ENCODE measurements at places on chromosomes 12 and 14. TPM values are rescaled to one million over a fixed set of nuclear protein-coding genes. Genes with fewer than 3 reads are reported as not detected.

The KCNJ8 gene
- not detected for polyA plus RNA-seq

The KRT83 gene
- not detected for polyA plus RNA-seq

The KRT1 gene
- not detected for polyA plus RNA-seq

The POP5 gene
- polyA plus RNA-seq: 45.6 TPM

The SRRM4 gene
- not detected for polyA plus RNA-seq

The PLBD1 gene
- not detected for polyA plus RNA-seq

GRCh38 chr12:23361971-23362370 is 587.5 kb downstream of the SOX5 start:
- no peak for DNase-seq

DNA sequence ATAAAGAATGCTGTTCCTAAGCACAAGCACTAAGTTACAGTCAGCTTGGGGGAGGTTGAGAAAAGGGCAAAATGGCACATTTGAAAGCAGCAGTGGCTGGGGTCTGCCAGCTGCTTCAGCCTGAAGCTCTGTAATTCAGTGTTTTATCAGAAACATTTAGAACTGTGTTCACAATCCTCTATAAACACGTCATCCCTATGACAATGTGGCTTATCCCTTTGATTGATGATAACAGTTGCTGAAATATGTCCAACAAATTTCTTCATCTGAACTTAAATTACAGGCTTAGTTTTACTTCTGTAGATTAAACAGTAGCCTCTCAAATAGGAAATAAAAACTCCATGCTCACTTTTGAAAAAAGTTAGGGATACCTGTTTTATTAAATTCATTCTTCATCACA is 108.8 kb downstream of the VEZT start:
- DNase-seq: peak; percentile 28

DNA sequence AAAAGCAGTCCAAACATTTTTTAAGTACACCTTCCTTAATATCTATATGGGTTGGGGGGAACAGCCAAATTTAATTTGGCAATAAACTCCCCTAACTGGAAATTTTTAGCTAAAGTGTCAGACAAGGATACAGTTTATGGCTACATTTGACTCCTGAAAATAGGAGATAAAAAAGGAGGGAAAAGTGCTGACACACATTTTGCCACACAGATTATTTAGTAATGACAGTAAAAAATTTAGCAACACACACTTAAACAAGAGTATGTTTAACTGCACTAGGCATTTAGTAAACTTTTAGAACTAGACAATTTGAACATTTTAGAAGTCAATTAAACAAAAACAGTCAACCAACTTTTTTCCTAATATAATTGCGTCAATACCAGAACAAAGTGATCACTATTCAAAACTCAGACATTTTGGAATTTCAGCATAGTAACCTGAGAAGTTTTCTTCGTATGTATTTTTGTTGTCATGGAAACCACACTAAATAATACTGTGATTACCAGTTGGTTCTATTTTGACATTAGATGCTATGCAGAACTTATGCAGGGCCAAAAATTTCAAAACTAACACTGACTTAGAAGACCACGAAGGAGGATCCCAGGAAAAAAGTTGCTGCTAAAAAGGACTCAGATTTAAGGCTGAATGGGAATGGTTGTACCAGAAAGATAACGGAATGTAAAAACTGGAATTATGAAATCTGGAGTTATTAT is 13.4 kb downstream of the GMFB start:
- DNase-seq: no peak

DNA sequence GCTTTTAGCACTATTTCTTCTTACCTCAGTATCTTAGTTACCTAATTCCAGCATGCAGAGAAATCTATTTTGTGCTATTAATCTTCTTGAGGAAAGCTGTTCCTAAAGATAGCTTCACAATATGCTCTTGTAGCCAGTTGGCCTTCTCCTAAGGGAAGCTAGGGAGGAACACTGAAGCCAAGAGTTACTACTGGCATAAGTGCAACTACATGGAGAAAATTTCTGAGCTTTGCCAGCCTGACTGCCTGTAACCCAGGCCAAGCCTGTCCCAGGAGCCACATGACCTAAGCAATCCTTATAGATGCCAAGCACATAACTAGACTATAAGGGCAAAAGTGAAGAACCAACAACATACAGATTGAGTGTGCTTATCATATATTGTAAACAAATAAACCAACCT is 890.2 kb downstream of the FLRT2 start:
- no peak for DNase-seq

- no peak for DNase-seq
Measured at GRCh38 chr12:91432089-91432488, 249.5 kb upstream of the DCN start.

DNA sequence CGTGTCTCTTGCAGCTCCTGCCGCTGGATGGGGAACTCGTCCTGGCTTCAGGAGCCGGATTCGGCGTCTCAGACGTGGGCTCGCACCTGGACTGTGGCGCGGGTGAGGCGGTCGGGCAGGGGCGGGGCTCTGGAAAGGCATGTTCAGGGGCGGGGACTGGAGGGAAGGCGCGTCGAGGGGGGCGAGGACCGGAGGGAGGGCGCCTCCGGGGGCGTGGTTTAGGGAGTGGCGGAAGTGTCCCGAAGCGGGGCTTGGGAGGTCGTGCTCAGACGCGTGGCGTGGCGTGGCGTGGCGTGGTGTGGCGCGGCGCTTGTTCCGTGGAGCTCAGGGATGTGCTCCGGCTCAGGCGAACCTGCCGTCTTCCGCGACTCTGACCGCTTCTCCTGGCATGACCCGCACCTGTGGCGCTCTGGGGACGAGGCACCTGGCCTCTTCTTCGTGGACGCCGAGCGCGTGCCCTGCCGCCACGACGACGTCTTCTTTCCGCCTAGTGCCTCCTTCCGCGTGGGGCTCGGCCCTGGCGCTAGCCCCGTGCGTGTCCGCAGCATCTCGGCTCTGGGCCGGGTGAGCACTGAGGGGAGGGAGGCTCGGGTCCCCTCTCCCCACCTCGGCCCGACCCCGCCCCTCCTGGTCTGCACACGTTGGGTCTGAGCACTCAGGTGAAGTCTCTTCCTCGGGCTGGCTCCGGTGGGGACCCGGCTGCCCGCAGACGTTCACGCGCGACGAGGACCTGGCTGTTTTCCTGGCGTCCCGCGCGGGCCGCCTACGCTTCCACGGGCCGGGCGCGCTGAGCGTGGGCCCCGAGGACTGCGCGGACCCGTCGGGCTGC is 6.2 kb downstream of the AMN start:
- DNase-seq: no peak

- no peak for DNase-seq
Measured at GRCh38 chr14:61469781-61470180, 148.4 kb downstream of the PRKCH start.

DNA sequence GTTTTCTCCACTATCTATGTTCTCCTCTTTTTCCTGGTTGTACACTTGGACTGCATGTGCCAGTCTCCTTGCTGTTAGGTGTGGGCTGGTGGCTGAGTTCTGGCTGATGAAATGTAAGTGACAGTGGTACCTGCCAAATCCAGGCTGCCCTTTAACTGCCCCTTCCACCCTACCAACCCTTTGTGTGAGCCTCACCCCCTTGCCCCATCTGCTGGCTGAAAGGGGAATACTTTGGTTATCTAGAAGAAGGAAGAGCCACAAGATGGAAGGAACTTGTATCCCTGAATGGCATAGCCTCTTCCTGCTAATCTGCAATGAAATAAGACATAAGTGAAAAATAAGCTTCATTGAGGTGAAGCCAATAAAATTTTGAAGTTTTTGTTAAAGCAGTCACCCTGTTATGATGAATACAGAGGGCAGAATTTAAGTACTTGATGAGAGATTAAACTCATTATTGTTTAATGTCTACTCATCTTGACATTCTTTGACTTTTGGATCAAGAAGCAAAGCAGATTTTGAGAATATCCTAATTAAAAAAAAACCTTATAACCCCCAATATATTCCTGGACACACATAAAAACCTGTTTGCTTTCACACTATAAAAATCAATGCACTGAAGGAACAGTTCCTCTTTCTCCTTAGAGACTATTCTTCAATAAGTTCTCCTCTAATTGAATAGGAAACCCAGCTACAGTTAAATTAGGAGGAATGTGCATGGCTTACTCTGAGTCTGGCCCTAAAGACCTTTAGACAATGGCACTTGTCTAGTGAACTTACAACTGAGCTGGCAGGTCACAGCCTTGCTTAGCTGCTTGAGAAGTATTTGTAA is 262.6 kb upstream of the BTG1 start:
- DNase-seq: peak; percentile 4

DNA sequence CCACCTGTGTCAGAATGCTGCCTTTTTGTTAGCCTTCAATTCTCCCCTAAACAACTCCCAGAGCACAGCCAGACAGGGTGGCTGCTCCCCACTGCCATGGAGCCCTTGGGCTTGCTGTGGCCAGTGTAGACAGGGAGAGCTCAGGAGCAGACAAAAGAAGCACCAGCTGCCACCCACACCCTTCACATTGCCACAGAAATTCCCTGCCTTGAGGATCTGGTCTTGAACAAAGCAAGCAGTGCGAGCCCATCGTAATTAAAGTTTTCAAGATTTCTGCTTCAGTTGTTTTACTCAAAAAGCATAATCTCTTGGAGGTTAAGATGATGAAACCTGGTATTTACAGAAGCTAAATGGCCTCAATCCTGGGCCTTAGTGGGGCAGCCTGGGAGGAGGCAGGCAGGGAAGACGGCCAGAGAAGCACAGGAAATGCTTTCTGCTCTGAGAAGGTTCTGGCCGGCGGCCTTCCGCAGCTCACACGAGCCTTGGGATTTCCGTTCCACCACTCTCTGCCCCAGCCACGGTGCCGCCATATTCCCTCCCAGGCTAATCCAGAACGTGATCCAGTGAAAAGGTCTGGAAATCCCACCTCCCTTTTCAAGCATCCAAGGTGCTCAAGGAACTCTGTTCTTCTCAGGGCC is 535.2 kb downstream of the BCL11B start:
- no peak for DNase-seq

DNA sequence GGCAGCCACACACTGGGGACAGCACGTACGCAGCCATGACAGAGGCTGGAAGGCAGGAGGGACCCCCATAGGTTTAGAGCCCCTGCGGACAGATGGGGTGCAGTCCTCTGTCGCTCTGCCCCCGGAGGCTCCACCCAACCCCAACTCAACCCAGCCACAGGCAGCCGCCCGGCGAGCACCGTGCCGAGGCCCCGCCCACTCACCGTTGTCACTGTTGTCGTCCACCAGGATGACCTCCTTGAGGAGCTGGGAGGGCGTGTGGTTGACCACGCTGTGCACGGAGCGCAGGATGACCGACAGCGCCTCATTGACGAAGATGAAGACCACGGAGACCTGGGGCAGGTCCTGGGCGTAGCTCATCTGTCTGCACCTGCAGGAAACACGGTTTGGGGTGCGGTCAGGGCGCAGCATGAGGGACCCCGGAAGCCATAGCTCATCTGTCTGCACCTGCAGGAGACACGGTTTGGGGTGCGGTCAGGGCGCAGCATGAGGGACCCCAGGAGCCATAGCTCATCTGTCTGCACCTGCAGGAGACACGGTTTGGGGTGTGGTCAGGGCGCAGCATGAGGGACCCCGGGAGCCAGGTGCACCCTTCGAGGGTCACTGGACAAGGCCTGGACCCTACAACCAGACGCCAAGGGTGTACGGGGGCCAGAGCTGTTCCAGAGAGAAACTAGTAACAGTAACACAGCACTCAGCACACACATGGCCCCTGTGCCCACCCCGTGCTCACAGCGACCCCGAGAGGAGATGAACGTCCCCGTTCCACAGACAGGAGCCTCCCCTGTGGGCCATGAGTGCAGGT is 66.9 kb downstream of the GALNT9 start:
- no peak for DNase-seq

GRCh38 chr12:122190842-122191668 is 8.1 kb downstream of the LRRC43 start:
- peak; percentile 60 for DNase-seq

- no peak for DNase-seq
Measured at GRCh38 chr12:95037906-95038305, 34.4 kb upstream of the NDUFA12 start.

- no peak for DNase-seq
Measured at GRCh38 chr14:54174457-54174856, 217.8 kb upstream of the BMP4 start.

- DNase-seq: no peak
Measured at GRCh38 chr12:48878548-48878947, 12.9 kb upstream of the RND1 start.

- DNase-seq: no peak
Measured at GRCh38 chr12:49227713-49228112, 37.2 kb upstream of the TUBA1C start.

- no peak for DNase-seq
Measured at GRCh38 chr12:83244001-83244400, 557.3 kb downstream of the TMTC2 start.

- DNase-seq: no peak
Measured at GRCh38 chr14:22540293-22540692, 48.7 kb downstream of the DAD1 start.

DNA sequence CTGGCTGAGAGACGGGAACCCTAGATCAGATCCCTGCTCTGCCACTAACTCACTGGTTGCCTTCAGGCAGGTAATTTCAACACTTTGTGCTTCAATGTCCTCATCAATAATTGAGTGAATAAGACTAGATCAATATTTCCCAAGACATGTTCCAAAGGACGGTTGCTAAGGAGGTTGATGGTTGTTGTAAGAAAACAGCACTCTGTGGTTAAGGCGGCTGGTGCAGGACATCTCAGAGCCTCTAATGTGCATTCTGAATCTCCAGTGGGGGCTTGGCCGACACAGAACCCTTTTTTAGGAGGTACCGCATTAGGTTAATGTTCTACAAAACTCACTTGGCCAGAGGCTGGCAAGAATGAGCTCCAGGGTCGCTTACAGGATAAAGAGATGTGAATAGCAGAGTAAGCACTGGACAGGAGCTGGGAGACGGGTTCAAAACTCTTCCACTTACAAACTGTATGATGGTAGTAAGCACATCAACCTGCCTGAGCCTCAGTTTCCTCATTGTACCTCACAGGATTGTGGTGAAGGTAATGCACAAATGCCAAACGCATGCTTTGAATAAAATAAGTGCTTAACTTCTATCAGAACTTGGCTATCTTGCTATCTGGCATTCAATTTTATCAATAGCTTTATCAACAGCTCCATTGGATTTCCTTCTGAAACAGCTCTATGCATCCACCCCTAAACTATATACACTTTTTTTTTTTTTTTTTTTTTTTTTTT is 136.9 kb upstream of the PARP11 start:
- peak; percentile 49 for DNase-seq

- DNase-seq: no peak
Measured at GRCh38 chr14:104801520-104802393, 856 bp downstream of the ZBTB42 start.

GRCh38 chr14:51872396-51872795 is 12.0 kb downstream of the GNG2 start:
- DNase-seq: no peak

DNA sequence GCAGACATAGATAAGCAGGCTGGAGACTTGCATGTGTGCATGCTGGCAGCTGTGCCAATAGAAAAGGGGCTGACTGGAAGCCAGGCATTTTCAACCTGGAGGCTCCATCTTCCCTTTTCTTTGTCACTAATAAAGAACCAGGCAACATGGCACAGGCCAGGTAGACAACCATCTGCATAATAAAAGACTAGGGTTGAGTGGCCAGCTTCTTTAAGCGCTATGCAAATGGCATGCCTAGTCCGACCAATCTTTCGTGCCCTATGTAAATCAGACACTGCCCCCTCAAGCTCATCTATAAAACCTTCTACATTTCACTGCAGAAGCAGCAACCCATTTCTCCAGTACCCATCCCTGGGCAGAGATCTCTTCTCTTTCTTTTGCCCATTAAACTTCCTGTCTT is 4.6 kb upstream of the KLRC1 start:
- no peak for DNase-seq

Measured in HepG2 (cell line).